ENCODE measurements at places on chromosomes 4 and X. TPM values are rescaled to one million over a fixed set of nuclear protein-coding genes. Genes with fewer than 3 reads are reported as not detected.

ATP5ME gene
- total RNA-seq, result 330 TPM

PRRG1 gene
- 16.0 TPM for total RNA-seq

- H3K4me3 ChIP-seq, result no peak overlapping the region
- H3K27me3 ChIP-seq, result no peaks in the 10 kb centered on the region
- H3K27ac ChIP-seq, result no peak overlapping the region
- DNase-seq, result no peak
These were observed 743.7 kb downstream of the C4orf33 start for GRCh38 chr4:129839687-129840086.

DNA sequence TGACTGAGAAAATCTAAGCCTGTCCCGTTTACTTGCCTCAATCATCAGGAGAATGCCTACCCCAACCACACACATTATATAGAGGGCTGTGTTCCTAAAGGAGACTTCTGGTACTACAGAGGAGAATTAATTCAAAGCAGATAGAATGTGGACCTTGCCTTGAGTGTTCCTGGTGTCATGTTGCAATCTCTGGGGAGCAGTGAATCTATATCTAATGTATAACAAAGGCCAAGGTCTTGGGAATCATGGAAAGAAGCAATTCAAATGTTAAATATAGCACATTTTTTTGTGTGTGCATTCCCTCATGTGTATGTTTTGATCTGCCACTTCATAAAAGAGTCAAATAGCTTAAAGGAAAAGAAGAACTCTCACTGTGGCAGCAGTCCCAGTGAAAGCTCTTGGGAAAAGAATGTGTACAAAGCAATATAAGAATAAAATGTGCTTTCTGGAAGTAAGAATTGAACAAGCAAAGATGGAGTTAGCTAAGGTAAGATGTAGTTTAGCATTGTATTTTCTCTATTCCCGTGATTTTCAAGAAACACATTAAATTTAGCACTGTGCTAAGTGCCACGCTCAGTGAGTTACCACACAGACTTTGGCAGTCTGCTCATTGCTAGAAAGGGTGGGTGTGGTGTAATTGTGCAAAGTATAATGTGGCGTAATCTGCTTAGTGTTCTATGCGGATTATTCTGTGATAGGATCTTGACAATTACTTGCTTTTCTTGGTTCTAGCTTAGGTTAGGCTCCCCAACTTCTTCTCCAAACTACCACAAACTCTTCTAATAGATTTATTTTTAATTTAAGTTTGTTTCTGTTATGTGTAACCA lies 13.7 kb downstream of the ADH6 start:
- H3K27ac ChIP-seq, result no peak overlapping the region
- no peak for DNase-seq
- H3K27me3 ChIP-seq, result no peaks in the 10 kb centered on the region
- no peaks in the 10 kb centered on the region for H3K36me3 ChIP-seq
- H3K4me1 ChIP-seq, result no peaks in the 10 kb centered on the region
- no peak overlapping the region for H3K4me3 ChIP-seq

DNA sequence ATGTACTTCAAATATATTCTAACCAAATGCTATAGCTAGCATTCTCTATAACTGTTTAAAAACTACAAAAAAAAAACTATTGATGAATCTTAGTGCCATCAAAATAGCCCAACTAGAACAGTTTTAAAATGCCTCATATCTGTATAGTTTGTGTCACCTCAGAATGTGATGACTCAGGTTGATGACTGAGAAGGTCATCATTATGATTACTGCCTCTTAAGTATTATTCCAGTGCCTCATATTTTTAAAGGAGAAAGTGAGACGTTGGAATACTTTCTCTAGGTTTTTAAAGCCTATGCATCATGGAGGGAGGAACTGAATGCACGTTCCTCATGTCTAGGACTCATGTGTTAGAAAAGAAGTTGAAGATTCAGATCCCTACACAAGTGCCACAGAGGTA lies 88.2 kb downstream of the TMA16 start:
- no peak for DNase-seq
- H3K36me3 ChIP-seq, result no peaks in the 10 kb centered on the region
- H3K27me3 ChIP-seq, result no peaks in the 10 kb centered on the region

DNA sequence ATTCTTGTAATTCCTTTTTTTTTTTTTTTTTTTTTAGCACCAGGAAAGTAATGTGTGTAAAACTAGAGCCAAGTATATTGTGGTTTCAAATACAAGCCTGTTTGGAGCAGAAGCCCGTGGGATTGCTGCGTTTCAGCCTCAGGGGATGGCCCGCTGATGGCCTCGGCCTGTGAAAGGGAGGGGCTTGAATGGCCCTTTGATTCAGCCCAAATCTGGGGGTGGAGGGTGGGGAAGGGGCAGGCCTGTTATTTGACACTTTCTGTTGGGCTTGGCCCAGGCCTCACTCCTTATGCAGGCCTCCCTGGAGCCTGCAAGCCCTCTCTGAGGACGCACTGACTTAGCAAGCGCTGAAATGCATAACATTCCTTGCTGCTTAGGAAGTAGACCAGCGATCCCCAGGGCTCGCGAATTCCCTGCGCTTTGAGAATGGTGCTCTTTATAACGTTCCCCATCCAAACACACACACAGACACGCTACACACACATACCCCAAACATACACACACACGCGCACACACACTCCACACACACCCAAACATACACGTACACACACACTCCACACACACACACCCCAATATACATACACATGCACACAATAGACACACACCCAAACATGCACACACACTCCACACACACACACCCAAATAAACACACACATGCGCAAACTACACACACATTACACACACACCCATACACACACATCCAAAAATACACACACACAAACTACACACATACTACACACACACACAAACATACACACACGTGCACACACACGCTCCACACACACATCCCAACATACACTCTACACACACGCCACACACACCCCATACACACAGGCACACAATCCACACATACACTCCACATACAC lies 29.6 kb downstream of the TLR10 start:
- H3K27me3 ChIP-seq, result no peaks in the 10 kb centered on the region
- H3K27ac ChIP-seq, result peak overlapping the region; percentile 62
- no peaks in the 10 kb centered on the region for H3K36me3 ChIP-seq
- peak overlapping the region; percentile 13 for H3K4me3 ChIP-seq

- no peaks in the 10 kb centered on the region for H3K27me3 ChIP-seq
- peaks cover 10% of the 10 kb centered on the region for H3K4me1 ChIP-seq
These were observed 458 bp downstream of the GRIPAP1 start for GRCh38 chrX:49001521-49002090.

Data from HCT116 (cell line).